ENCODE measurements at places on chromosomes 12 and 14.

DNA sequence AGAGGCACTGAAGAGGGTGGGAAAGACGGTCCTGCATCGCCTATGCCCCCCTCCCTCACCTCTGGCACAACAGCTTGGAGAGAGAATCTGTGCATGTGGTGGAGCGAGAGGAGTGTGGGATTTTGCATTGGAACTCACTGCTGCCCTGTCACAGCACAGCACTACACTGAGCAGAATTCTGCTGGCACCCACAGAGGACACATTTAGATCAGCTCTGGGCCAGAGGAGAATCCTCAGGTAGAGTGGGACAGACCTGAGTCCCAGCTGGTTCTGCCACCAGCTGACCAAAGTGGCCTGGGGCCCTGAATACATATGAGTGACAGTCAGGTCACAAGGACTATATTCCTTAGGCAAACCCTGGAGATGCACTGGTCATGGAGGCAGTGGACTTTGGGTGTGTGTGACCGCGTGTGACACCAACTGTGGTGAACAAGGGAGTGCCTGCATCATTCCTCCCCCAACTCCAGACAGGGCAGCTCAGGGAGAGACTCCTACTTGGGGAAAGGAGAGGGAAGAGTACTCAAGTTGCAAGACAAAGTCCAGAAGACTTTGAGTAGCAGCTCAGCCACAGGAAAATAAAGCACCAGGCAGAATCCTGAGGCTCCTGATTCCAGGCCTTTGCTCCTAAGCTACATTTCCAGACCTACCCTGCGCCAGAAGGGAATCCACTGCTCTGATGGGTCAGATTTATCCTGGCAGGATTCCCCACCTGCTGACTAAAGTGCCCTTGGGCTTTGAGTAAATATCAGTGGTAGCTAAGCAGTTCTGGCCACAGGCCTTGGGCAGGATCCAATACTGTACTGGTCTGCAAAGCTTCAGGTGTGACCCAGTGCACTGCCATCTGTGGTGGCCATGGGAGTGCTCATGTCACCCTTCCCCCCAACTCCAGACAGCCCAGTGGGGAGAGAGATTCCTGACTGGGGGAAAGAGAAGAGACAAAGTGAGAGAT, 10.6 kb upstream of the ACOT1 start:
- DNase-seq, result no peak

DNA sequence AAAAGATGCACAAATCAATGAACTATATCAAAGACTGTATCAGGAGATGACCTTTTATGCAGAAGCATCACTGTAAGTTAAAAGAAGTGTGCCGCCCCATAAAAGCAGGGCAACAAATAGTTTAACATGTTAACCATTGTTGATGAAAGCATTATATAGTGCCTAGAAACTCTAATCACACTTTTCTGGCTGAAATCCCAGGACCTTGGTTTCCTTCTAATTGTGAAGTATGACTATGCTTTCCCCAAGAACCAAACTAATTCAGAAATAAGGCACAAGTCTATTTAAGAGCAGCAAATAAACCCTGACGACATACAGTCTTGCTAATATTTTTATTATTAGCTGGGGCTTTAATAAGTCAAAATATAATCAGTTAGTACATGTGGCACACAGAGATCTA, 21.7 kb downstream of the RACGAP1 start:
- DNase-seq, result no peak

DNA sequence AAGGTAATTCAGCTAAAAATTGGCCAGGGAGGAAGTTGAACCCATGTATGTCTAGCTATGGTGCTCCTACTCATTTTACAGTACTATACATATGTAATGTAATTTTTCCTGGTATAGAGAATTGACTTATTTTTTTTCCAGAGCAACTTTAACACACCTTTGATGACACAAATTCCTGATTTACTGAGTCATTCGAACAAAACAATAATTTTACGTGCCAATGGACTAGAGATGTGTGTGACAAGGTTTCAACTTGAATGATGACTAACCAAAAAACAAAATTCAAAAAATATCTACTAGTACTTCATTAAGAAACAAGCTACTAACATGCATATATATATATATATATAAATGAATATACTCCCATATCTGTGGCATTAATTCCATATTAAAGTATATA, 180.5 kb downstream of the KITLG start:
- no peak for DNase-seq

GRCh38 chr12:42278128-42278510, 40.1 kb upstream of the YAF2 start:
- DNase-seq, result no peak

GRCh38 chr12:72272091-72272661, at the start of gene TRHDE:
Gene TRHDE (plus strand): TSS chr12:72272370. CDS start chr12:72272644, 274 bp downstream.
- DNase-seq, result no peak

- no peak for DNase-seq
Measured at GRCh38 chr12:27094726-27095125, 12.3 kb upstream of the C12orf71 start.

DNA sequence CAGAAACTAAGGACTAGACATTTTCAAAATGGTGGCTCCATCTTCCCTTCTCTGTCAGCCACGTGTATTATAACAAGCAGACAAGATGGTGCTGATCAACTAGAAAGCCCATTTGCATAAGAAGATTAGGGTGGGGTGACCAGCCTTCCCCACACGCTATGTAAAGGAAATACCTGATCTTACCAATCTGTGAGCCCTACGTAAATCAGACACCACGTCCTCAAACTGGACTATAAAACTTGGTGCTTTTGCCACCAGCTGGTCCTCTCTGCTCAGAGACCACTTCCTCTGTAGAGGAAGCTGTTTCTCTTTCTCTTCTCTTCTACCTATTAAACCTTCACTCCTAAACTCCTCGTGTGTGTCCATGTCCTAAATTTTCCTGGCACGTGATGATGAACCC, 101.1 kb upstream of the PLEKHG7 start:
- no peak for DNase-seq

DNA sequence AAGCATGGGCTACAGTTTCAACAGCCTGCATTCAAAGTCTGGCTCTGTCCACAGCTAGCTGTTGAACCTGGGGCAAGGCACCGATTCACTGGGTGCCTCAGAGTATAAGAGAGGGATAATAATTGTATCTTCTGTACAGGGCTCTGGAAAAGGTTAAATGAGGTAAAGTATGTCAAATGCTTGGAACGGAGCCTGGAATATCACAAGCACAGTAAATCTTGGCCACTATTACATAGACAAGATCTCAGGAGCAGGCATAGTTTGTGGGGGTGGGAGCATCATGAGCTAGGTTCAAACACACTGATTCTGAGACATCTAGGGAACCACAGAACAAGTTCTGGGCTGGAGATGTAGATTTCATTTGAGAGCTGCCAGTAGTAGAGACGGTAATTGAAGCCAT, 203.7 kb upstream of the NUDT4 start:
- no peak for DNase-seq

DNA sequence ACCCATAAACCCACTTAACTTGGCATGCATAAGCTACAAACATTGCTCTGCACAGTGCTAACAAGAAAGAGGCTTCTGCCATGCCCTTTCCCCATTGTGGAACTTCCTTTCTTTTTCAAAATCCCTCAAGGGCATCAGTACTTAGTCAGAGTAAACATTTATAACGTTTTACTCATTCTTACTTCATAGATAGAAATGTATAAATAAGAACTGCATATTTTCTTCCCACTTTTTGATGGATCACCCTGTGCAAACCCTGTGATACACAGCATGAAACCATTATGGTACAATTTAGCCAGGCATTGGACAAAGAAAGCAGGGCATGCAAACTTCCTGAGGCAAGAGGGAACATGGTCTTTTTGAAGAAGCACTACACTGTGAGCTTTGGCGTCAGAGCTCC, 113.8 kb upstream of the FOXG1 start:
- no peak for DNase-seq

- no peak for DNase-seq
Measured at GRCh38 chr14:92503756-92504491, 9.7 kb upstream of the RIN3 start.

- DNase-seq, result no peak
Measured at GRCh38 chr12:96810057-96810456, 97.0 kb upstream of the NEDD1 start.
